ENCODE measurements at places on chromosomes 4 and X.

DNA sequence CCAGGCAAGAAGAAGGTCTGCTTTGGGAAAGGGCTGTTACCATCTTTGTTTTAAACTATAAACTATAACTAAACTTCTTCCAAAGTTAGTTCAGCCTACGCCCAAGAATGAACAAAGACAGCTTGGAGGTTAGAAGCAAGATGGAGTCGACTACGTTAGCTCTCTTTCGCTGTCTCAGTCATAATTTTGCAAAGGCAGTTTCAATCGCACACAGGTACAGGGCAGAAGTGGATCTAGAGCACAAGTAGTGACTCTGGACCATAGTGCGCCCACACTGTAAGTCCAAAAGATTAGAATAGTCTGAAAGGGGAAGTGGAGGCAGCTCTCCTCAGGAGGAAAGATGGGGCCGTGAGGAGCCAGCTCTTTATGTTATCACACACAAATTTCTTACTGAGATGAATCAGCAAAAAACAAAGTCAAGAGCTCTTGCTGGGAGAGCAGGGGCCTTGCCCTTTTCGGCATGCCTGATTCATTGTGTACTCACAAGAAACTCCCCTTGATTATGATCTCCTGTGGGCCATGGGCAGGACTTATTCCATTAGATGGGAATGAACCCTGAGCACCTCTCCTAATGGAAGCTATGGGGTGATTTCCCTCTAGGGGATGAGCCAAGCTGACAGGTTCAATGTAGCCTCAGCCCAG, 58.6 kb downstream of the FUNDC1 start:
- no peak for DNase-seq

GRCh38 chr4:76758996-76759395, 138.9 kb downstream of the SOWAHB start:
- no peak for DNase-seq

GRCh38 chrX:87616371-87616770, 98.8 kb downstream of the KLHL4 start:
- no peak for DNase-seq

- DNase-seq: no peak
These were observed 232.1 kb downstream of the DCLK2 start for GRCh38 chr4:150310159-150310895.

GRCh38 chr4:121408-122084, 2.8 kb upstream of the ZNF718 start:
- DNase-seq: no peak

DNA sequence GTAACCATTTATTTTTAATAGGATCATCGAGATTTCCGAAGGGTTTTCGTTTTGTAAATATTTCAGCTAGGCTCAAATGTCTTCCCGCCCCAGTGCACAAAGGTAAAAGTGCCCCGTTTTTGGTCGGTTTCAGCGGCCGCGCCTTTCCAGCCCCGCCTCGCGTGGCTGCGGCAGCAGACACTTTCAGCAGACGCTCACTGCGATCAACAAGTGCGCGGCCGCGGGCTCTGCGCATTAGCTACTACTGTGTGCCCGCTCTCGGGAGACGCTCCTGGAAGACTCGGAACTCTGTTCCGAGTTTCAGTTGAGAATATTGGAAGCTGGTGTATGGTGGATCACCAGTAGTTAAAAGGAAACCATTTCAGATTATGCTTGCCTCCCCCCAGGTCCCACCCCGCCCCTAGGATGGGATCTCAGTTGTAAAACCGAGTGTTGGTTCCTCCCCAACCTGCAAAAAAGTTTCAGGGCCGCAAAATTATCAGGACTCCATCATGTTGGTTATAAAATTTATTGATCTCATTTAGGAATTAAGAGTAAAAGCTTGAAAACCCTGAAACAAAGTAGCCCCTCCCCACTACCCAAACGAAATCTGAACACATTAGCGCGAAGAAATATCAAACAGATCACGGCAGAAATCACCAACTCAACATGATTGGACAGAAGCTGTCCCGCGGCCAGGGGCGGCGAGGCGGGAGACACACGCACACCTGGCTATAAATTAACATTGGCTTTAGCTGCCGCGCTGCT, 2.2 kb downstream of the SOX3 start:
- DNase-seq: no peak

DNA sequence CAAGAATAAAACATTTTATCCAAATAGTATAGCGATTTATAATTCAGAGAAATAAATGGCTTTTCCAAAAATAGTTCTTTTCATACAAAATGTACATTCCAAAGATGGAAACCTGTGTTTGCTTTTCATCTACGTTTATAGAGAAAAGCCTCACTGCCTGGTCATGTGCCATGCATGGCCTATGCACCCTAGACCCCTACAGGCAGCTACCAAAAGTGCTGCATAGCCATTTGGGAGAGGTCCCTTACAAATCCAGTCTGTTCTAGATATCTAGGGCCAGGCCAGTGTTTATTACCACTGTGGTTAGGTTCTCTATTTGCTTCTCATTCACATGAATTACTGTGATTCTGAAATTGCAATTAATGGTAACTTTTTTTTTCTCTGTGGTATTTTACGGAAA, 17.2 kb downstream of the HMGB2 start:
- DNase-seq: no peak

- no peak for DNase-seq
These were observed 69.7 kb downstream of the FANCB start for GRCh38 chrX:14802943-14803710.

DNA sequence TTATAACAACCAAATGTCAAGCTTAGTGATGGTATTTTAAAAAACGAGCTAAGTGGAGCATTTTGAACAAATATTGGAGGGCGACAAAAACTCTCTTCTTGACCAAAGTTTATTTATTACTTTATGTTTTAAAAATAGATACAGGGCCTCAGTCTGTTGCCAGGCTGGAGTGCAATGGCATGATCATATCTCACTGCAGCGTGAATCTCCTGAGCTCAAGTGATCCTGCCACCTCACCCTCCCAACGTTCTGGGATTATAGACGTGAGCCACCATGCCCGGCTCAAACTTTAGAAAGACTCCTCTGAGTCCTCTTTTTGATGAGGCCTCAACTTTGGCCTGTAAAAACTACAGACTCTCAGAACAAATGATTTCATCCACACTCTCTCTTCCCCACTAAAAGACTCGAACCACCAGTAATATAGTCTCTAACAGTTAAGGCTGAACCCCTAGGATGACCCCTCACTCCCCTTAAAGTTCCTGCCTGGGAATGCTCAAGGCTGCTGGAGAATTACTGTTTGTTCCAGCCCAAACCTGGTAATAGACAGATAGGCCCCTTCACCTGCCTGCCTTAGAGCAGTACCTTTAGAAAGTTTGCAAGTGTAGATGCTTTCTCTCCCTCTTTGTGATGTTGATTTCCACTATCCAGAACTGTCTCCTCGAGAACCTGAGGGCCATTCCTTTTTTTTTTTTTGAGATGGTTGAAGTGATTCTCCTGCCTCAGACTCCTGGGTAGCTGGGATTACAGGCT, 55.3 kb upstream of the HPSE start:
- DNase-seq: no peak

- DNase-seq: no peak
These were observed 43.9 kb downstream of the AFF1 start for GRCh38 chr4:86978709-86979108.

- DNase-seq: no peak
These were observed 39.7 kb upstream of the IL9R start for GRCh38 chrX:155957843-155958242.

DNA sequence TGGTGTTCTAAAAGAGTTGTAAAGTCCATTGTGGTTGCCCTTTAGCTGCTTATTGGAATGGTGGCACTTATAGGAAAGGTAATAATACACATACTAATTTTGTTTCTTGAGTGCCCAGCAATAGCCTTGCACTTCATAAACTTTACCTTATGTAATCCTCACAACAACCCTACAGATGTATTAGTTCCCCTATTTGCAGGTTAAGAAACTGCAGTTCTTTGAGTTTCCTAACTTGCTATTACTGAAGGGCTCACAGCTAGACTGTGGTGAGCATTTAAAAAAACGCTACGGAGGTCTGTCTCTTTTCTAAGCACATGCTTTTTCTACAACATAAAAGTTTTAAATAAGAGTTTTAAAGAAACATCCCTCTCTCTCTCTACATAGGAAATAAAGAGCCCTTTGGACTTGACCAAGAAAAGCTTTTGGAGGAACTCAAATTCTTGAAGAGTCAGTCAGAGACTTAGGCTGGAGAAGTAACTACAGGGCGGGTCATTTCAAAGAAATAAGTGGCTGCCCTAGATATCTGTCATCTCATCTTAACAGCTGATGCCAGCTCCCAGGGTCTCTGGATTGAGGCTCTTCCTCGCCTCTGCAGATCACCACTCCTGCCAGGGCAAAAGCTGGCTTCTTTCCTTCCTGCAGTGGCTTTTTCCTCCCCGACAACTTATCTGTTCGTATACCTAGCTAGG, 42.0 kb upstream of the FBXW7 start:
- DNase-seq: no peak

- no peak for DNase-seq
These were observed 413.2 kb upstream of the CXorf51B start for GRCh38 chrX:146396409-146396808.

DNA sequence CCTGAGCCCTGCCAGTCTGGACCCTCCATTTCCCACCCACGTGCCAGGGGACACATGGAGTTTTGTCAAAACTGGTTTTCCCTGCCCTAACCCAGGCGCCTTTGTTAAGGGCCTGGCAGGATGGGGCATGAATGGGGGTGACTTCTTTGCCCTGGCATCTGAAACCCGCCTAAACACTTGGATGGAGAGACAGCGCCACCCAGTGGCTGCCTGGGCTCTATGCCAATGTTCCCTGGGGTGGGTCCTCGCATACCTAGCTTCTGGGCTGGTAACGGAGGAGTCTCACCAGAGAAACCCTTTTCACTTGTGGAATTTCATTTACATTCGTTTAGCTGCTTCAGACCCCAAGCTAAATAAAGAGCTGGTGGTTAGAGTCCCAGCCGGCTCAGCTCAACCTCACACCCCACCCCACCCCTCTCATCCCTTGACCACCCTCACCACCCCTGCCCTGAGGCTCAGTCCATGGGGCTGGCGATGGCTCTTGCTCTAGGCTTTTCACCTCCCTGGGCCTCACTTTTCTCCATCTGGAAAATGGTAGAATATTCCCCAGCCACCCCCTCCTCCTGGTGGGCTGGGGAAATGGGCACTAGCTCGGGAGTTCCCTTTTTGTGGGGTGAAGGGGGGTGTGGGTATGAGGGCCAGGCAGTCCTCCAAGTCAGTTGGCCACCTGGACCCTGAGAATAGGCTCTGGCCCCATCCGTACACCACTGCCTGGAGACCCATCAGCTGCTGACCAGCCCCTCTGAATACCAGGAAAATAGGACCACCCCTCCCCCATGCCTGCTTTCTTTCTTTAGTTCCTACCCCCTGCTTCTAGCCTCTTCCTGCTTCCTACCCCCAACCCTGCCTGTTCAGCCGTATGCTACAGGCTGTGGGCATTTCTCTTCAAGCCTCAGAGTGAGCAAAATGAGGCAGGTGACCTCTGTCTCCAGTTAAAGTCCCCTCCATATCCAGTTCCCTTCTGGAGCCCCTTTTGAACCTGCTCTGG, 57.1 kb upstream of the PJA1 start:
- DNase-seq: peak; percentile 51

DNA sequence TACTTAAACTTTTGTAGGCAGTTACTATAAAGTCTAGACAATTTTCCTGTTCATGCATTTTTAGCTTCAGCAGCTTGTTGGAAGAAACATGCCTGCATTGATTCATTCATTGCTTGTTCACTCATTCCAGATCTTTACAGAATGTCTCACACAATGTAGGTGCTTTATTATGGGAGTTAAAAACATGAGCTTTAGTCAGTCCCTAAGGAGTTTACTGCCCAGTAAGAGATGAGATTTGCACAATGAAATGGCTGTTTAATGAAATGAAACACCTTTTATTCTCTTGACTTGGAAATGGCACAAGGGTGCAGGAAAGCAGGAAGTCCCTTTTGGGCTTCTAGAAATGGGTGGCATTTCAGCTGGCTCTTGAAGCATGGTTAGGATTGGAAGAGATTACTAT, 2.9 kb downstream of the NOCT start:
- no peak for DNase-seq

DNA sequence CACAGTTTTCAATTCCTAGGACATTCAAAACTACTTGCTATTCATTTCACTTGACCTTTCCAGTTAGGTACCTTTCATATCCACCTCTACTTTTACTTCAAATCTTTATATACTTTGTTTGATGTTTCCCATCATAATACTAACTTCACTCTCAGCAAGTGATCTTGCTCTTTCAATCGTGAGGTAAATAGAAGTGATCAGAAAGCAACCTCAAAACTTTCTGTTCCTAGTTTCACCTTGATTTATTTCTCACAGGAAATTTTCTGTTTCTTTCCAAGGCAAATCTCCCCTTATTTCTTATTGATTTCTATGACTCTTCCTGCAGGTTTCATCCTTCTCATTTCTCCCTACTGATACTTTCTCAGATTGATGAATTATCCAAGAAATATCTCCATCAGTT, 623.5 kb downstream of the FSTL5 start:
- no peak for DNase-seq

- DNase-seq: no peak
These were observed 61.8 kb downstream of the LRRC66 start for GRCh38 chr4:51958199-51958968.

DNA sequence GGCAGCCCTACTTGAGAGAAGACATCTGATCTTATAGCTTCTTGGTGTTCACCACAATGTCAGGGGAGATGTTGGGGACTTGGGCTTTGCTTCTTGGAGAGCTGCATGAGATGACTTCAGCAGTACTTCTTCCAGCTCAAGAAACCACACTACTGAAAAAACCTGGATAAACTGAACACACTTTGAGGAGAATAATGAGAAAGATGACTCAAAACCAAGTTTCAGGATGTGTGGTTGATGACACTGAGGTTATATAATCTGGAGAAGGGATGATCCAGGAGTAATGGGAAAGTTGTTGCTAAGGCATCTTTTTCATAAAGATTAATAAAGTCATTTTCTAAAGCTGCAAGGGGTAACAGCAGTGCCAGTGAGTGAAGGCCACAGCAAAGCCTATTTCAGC, 58.4 kb upstream of the PNPLA4 start:
- DNase-seq: no peak

GRCh38 chr4:10094841-10095240, 21.8 kb downstream of the WDR1 start:
- no peak for DNase-seq

- no peak for DNase-seq
These were observed 30.2 kb downstream of the SPINK2 start for GRCh38 chr4:56791316-56791715.

DNA sequence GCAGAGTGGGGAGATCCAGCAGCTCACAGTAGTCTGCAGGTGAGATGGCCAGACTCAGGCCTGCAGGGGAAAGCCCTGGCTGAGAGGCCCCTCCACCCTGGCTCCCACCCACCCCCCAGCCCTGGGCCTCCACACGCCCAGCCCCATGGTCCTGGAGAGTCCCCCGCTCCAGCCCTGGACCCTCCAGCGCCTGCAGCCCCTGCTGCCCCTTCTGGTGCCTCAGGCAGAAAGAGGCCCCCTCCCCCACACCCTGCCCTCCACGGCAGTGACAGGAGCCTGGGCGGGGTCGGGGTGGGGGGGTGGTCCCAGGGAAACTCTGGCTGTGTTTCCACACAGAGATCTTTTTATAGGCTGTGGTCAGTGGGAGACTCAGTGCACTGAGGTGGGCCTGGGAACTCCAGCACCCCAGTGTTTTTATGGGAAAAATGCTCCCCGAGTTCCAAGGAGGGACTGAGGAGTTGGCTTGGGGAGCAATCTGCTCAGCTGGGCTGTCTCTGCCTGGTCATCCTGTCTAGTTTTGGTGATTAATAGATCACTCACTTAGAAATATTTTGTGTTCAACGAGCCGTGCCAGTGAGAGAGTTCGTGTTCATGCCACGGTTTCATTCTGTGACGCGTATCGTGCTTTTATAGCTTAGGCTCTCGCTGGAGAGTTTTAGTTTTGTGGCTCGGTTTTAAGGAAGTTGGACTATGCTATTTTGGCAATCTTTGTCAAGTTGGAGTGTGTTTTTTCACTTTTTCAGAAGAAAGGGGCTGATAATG, 53.1 kb upstream of the HGFAC start:
- DNase-seq: no peak

Measured in activated CD4-positive, alpha-beta T cell treated with anti-CD3 and anti-CD28 coated beads, Interleukin-2, amount 50 U/mL, for 24 hours (primary cell).